ENCODE measurements at places on chromosomes 1 and 21. TPM values are rescaled to one million over a fixed set of nuclear protein-coding genes. Genes with fewer than 3 reads are reported as not detected.

DNA sequence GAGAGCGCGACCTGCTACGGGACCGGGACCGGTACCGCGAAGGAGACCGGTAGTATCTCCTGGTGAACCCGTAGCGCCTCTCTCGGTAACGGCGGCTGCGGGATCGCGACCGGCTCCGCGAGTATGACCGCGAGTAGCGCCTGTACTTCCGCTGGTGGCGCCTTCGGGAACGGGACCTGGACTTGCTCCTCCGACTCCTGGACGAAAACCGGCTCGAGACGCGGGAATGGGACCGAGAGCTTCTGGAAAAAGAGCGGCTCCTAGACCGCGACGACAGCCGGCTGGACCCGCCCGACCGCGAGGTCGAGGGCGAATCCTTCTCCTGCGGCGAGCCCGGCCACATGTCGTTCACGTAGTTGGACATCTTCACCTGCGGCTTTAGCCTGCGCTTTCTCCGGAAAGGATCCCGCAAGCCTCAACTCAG is 642 bp downstream of the RSRP1 start:
- no peak for DNase-seq

- DNase-seq: no peak
These were observed 2.6 kb downstream of the BSND start for GRCh38 chr1:55001311-55001710.

DNA sequence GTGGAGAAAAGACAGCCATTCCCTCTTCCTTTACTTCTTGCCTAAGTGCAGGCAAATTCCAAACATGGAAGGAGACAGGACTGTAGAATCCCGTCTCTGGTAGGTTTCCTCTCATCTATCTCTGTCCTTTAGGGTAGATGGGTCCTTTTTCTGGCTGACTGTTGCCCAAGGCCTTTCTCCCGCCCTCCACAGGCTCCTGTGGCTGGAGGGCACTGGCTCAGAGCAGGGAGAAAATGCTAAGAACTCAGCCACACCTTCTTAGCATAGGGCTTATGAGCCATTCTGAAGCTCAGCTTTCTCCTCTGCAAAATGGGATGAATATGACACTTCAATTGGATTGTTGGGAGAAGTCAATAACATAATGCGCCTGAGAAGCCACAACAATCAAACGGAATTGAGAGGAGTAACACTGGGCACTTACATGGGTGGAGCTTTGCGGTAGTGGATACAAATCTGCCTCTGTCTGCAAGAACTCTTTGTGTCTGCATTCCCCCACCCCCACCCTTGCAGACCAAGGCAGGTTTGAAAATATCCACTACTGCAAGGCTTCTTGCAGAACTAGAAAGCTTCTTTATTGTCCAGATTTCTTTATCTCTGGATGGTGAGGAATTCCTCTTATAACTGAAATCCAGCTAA is 94.7 kb downstream of the CSMD2 start:
- DNase-seq: no peak

- DNase-seq: no peak
These were observed 395.4 kb upstream of the ADAMTS5 start for GRCh38 chr21:27362249-27362648.

DNA sequence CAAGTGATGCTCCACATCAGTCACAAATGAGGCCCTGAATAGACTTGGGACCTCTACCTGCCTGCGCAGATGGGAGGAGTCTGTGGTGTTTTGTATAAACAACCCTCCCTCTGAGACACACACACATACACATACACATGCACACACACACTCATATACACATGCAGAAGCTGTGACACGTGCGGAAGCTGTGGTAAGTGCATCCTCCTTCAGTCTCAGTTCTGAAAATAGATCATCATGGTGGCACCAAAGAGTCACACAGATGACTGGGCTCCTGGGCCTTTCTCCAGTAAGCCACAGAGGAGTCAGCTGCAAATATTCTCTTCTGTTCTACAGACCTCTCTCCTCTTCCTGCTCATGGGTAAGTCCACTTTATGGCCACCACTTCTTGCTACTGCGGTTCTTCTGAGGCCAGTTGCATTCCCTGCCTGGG is at the start of gene LY9:
Gene LY9, plus strand, starts transcription at position 224 of the 433 bp plus-strand sequence. Its CDS starts 14 bp downstream, at position 238.
- no peak for DNase-seq

- DNase-seq: no peak
These were observed 21.2 kb upstream of the ADAM30 start for GRCh38 chr1:119917304-119918055.

ETNK2 gene
- total RNA-seq: 4.0 TPM

DNA sequence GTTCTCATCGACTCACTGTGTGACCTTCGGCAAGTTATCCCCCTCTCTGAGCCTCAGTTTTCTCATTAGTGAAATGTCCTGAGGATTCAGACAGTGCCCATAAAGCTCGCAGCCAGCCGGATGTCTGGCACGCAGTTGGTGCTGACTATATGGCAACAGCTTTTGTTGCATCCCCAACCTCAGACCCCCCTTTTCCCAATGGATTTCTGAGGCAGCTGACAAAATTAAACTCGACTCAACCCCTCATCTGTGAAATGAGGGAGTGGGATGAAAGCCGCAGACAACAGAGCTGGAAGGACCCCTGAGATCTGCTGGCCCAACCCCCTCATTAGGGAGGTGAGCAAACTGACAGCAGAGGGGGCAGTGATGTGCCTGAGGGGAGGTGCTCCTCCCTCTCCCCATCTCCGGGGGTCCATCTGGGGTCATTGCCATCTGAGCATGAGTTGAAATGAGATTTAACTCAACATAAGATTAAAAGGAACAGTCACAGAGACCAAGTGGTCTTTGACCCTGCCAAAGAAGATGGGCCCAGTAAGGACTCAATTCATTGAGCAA is 40.4 kb downstream of the NKAIN1 start:
- DNase-seq: no peak

FAM43B gene
- total RNA-seq: 0.07 TPM

GRCh38 chr21:39489380-39489924 is 37.7 kb downstream of the SH3BGR start:
- no peak for DNase-seq

DNA sequence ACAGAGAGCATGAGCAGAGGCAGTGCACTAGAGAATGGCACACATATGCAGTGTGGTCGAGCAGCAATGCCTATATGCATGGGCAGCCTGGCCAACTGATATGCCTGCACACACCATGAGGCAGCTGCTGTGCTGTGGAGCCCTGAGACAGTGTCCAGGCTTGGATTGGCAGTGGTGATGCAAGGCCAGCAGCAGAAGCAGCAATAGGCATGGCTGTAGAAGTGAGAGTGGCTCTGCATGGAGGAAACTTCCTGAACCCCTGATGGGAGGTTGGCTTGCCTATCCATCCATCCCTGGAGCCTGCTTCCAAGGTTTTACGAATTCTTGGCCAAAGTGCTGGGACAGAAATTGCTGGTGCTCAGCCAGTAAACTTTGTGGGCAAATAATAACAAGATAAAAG is 89.7 kb downstream of the DIRAS3 start:
- DNase-seq: no peak

GRCh38 chr21:39874206-39874605 is 7.0 kb downstream of the PCP4 start:
- no peak for DNase-seq

GRCh38 chr1:40076895-40077312 is 20.1 kb downstream of the PPT1 start:
- peak; percentile 87 for DNase-seq

Measured in HFFc6 (cell line).